ENCODE measurements at places on chromosomes 11 and 22.

- no peak for DNase-seq
Observed at GRCh38 chr11:45273509-45273908, 12.6 kb downstream of the SYT13 start.

GRCh38 chr22:44758344-44758973 lies 6.1 kb downstream of the ARHGAP8 start:
- DNase-seq = no peak

GRCh38 chr11:83649528-83649855 lies 363.3 kb upstream of the CCDC90B start:
- DNase-seq = no peak

GRCh38 chr22:45883811-45884170 lies 93.2 kb downstream of the WNT7B start:
- DNase-seq = no peak

- DNase-seq = no peak
Observed at GRCh38 chr22:43262990-43263644, 76.2 kb upstream of the TTLL12 start.

DNA sequence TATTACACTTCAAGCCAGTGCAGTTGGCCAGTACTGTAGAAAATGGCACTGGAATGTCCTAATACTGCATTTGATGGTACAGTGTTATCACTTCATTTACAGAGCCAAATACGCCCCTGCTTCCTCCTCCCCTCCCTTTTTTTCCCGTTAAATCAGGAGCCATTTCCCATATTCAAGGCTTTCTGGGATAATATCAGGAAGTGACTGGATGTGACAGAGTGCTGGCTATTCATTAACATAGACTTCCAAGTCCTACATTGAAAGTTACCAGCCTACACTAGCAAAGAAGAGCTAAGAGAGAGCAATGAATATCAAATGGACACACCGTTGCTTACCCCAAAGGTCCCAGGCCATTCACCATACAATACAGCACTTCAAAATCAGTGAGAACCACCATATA lies 32.1 kb upstream of the ABCC8 start:
- DNase-seq = no peak

DNA sequence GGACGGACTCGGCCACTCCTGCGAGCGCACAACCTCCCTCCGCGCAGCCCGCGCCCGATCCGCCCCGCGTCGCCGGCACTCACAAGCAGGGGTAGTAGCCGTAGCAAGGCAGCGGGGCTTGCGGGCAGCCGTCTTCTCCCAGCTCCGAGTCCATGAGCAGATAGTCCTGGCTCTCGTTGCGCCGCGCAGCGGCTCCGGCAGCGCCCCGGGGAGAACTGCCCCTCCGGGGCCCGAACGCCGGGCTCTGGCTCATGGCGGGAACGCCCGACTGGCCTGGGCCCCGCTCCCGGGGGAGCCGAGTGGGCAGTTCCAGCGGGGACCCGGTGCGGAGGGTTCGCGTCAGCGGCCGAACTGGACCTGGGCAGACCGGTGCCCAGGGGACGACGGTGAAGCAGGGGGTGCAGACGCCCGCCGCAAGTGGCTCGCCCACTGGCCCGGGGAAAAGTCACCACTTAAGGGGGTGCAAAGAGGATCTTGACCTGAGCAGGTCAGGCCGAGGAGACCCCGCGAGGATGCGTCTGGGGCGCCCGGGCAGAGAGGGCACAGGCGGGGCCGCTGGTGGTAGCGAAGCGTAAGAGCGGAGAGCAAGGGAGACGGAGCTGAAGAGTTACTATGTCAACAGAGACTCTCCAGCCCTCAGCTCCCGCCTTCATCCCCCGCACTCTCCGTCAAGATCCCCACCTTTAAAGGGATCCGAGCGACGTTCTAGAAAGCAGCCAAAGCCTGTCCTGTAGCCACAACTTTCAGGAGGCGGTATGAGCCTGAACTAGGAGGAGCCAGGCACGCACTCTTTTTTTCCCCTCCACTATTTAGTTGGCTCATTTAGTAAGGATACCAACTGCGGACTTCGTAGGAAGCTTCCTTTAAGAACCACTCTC lies at the start of gene TRPC6:
TRPC6 (minus strand) TSS at position 757 of the 878 bp plus-strand sequence; CDS start at position 253, 504 bp downstream.
- DNase-seq = no peak

GRCh38 chr11:36212564-36213392 lies 76.4 kb downstream of the COMMD9 start:
- DNase-seq = no peak

DNA sequence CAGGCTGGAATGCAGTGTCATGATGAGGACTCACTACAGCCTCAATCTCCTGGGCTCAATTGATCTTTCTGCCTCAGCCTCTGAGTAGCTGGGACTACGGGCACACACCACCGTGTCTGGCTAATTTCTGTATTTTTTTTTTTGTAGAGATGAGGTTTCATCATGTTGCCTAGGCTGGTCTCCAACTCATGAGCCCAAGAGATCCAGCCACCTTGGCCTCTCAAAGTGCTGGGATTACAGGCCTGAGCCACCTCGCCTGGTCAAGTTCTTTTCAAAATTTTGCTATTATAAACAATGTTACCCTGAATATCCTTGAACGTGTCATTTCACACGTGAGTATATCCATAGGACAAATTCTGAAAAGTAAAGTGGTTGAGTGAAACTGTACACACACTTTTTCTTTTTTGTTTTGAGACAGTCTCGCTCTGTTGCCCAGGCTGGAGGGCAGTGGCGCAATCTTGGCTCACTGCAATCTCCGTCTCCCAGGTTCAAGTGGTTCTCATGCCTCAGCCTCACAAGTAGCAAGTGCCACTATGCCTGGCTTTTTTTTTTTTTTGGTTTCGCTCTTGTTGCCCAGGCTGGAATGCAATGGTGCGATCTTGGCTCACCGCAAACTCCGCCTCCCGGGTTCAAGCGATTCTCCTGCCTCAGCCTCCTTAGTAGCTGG lies 21.6 kb upstream of the EP300 start:
- DNase-seq = no peak

GRCh38 chr22:27284324-27284723 lies 517.2 kb downstream of the MN1 start:
- no peak for DNase-seq

DNA sequence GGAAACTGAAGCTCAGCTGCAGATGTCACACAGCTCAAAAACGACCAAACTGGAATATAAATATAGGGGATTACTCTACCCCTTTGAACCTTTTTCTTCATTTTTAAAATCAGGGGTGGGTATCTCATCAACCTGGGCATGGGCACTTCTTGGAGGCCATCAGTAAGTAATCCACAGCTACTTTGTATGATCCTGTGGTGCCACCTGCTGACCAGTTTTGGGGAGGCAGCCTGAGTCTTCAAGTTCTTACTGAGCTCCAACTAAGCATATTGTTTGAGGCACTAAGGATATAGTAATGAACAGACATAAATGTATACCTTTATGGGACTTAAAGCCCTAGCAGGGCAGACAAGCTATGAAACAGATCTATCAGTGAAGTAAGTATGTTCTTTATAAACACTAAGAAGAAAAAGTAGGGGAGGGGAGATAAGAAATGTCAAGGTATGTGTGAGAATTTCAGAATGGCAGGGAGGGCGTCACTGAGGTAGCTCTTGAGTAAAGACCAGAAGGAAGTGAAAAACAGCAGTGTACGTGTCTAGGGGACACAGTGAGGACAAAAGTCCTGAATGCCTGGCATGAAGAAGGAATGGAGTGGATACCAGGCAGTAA lies 18.4 kb downstream of the TUB start:
- DNase-seq = peak; percentile 70

DNA sequence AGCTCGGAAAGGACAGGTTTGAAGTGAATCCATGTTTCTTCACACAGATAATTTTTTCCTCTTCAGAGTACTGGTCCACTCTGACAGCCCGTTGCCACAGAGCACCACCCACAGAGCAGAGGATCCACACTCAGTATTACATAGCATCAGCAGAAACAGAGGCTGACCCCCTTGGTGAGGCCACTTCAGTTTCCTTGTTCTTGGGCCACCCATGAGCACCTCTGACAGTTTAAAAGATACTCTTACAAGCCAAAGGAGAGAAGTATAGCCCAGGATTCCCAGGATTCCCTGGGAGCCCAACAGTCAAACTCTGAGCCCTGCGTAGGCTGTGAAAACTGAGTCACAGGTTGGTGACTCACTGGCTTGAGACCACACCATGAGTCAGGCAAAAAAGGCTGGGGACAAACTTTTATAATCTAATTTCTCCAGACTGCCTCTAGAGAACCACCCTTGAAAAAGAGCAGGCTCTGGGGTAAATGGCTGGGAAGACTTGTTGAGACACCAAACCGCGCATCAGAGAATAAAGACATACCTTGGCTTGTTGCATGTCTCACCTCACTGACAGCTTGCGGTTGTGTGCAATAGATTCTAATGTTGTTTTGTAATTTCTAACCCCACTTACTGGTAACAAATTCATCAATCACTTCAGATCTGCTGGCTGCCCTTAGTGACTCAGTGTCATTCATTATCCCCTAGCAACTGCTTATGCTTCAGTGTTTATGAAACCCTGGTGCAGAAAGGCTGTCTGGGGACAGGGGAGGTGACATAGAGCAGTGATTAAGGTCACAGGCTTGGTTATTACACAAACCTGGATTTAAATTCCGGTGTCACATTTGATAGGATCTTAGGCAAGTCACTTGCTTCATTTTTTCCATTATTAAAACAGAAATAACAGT lies 56.9 kb upstream of the PRSS23 start:
- peak; percentile 40 for DNase-seq

DNA sequence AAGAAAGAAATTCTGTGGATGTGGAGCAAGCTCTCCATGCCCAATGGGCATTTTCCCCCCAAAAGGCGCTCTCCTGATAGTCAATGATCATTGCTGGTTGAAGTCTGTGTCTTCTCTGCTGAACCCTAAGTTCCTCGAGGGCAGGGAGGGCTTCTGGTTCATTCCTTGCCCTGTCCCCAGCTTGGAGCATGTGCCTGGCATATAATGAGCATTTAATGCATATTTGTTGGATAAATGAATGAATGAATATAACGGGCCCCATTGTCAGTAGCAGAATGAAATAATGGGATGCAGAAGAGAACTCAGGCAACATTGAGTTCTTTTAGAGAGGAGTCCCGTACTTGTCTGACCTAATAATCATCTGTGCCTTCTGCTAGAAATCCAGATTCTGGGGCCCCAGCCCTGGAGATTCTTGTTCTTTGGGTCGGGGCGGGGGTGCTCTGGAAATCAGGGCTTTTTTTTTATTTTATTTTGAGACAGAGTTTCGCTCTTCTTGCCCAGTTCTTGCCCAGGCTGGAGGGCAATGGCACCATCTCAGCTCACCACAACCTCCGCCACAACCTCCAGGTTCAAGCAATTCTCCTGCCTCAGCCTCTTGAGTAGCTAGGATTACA lies 64.4 kb downstream of the CD82 start:
- no peak for DNase-seq

GRCh38 chr11:44258190-44258489 lies 51.8 kb downstream of the ALX4 start:
- no peak for DNase-seq

DNA sequence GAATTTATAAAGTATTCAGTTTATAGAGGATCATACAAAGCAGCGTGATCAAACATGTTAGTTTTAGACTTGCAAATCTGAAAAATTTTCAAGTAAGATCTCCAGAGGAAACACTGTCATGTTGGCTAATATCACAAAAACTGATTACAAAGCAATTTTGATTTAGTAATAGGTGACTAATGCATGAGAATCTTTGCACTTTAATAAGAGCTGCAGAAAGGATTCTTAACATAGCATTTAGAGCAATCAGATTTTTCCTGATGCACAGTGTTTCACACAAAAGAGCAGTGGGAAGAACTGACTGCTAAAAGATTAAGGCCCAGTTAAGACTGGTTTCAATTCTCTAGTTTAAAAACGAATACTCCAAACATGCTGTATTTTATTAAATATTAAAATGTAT lies 321.2 kb downstream of the GUCY1A2 start:
- DNase-seq = no peak

- no peak for DNase-seq
Observed at GRCh38 chr22:47295226-47295901, 532.9 kb downstream of the TBC1D22A start.

GRCh38 chr22:46833228-46833627 lies 70.8 kb downstream of the TBC1D22A start:
- DNase-seq = no peak

GRCh38 chr11:18588297-18589252 lies at the start of gene UEVLD:
TSS of gene UEVLD (minus strand) at chr11:18588734. CDS start at chr11:18588654, 80 bp downstream.
- DNase-seq = peak; percentile 73

DNA sequence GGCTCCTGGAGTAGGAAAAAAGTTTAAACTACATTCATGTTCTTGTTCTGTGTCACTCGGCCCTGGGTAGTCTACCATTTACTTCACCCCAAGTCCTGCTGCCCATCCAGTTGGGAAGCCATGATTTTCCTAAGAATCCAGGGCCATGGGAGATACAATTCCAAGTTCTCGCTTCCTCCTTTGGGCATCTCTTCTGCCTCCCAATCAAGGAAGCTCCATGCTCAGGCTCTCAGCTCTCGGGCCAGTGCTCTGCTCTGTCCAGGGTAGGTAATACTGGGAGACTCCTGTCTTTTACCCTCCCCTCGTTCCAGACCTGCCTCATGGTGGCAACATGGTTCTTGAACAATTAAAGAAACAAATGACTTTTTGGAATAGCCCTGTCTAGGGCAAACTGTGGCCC lies 60.6 kb downstream of the TIMP3 start:
- DNase-seq = no peak

DNA sequence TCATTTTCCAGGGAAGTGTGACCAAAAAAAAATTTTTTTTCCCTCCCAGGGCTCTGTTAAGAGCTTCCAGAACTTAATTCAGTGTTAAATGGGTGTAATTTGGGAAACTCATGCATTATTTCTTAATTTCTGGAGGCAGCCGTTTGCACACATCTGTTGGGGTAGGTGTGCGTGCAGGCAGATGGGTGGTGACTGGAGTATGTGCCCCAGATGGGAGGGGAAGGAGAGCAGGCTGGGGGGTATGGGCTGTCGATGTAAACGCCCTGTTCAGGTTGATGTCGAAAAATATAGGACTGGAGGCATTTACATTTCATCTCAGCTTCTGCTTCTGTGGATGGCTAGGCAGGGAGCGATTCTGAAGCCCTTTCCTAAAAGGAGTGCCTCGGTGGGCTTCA lies 13.7 kb upstream of the SHISAL1 start:
- no peak for DNase-seq

DNA sequence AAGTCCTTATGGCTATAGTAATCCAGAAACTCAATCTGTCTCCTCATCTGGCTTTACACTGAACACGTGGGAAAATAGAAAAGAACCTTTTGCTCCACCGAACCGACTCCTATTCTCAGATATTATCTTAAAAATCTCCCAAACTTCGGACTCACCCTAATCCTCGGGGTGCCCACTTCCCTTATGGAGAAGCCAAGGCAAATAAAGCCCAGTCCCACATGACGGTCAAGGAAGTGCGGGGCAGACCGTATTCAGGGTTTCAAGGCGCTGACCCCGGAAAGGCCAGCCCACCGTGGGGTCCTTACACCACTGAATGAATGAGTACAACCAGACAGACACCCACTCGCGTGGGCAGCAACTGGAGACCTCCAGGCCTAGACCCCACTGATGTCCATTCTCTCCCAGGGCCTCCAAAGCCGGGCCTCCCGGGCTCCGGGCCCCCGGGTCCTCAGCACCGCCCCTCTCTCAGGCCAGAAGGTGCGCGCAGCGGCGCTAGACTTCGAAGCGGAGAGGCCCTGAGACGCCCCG lies 489 bp downstream of the NUP98 start:
- DNase-seq = no peak

Data from stimulated activated CD4-positive, alpha-beta T cell treated with anti-CD3 and anti-CD28 coated beads, Interleukin-4, amount 100 ng/mL, for 48 hours (primary cell).